NB4 (cell line): ENCODE measurements at places on chromosomes 5 and 9.

DNA sequence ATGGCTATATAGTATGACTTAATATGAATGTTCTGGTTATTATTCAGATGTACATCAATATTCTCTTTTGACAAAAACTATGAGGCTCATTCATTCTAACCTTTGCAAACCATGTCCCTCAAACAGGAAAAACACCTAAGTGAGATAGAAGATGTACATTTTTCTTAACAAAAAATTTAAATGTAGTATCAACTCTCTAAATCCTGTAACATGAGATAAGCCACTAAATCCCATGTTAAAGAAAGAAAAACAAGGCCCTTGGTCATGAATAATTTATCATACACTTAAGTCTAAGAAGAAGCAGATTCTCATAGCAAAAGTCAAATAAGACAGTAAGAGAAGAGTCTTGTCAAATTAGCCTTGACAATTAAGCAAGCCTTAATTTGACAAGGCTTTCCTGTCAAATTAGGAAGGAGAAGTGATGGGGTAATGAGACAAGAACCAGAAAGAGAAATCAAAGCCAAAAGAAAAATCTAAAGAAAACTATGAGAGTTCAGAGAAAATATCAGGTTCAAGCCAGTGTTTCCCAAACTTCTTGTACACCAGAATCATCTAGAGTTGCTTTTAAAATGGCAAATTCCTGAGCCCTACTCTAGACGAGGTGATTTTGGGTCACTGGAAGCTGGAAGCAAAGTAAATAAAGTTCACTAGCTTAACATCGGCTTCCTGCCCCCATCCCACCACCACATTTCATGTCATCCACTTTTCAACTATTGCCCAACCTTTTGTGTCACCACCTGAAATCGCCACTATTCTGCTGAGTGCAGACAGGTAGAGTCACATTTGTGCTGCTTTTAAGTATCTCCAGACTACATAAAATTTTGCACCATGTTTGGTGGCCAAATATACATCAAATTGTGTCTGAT is 76.5 kb downstream of the NR6A1 start:
- DNase-seq: no peak

DNA sequence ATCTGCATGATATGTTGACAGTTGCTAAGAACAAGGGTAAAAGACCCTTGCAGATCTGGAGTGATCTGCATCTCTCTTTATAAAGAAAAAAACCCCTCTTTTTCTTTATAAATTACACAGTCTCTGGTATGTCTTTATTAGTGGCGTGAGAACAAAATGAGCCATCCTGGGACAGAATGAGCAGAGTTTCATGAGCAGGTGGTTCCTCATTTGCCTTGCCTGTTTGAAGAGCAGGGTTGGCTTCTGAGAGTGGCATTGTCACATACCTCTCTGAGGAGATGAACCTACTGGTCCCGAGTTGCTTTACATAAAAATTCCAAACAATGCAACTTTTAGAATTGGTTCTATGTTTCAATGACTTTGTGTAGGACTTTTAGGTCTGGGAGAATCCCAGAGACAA is 94.3 kb downstream of the INSYN2B start:
- peak; percentile 19 for DNase-seq

- no peak for DNase-seq
Measured at GRCh38 chr5:69491838-69492390, 676 bp upstream of the OCLN start.

DNA sequence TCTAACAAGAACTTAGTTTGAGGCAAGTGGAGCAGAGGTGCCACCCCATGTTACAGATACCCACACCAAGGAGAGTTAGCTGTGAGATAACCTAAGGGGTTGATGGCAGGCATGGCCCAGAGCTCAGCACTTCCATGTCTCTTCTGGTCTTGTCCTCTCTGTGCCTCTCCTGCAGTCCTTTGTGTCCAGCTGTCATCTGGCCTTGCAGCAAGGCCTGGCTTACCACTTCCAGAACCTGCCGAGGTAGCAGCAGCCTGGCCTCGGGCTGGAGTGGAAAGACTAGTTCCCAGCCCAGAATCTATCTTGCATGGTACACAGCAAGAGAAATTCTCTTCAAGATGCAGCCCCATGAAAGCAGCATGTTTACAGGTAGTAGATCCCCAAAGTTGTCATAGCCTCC is 41.5 kb downstream of the PIP5K1B start:
- DNase-seq: no peak

GRCh38 chr5:5953584-5954274 is 424.6 kb downstream of the MED10 start:
- DNase-seq: no peak

DNA sequence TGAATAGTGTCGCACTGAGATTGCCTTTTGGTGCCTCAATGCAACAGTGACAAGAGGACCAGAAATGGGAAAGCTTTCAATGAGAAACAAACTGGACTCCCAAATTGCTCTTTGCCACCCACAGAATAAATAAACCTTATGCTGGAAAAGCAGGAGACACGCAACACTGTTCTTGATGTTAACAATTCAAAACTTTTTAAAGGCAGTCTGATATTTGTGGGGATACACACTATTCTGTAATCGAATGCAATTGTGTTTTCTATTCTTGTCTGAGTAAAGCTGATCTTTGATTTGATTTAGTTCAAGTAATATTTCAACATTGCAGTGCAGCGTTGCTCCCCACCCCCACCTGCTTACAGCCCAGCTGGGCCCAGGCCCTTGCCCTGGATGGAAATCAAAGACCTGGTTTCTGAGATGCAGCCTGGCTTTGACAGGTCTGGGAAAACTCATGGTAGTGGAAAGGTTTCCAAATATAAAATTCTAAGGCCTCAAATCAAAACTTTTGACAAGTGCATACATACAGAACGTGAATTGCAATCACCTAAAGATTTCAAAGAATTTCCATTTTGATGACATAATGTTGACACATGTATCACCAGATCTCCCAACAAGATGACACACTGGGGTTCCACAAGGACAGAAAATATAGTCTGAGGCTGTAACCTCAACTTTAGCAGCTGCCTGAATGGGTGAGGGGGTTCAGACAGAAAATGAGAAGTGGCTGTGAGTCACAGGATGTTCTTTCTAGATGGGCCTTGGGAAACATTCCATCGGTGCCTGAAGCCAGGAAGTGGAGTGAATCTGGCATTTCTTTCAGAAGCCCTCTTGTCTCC is 55.1 kb downstream of the ABCA1 start:
- DNase-seq: peak; percentile 71

- no peak for DNase-seq
Measured at GRCh38 chr5:179158556-179158955, 98.4 kb downstream of the ZNF354C start.

GRCh38 chr5:55895346-55895745 is 44.2 kb downstream of the IL31RA start:
- no peak for DNase-seq

- DNase-seq: no peak
Measured at GRCh38 chr5:25763781-25764180, 1119.0 kb upstream of the CDH10 start.

DNA sequence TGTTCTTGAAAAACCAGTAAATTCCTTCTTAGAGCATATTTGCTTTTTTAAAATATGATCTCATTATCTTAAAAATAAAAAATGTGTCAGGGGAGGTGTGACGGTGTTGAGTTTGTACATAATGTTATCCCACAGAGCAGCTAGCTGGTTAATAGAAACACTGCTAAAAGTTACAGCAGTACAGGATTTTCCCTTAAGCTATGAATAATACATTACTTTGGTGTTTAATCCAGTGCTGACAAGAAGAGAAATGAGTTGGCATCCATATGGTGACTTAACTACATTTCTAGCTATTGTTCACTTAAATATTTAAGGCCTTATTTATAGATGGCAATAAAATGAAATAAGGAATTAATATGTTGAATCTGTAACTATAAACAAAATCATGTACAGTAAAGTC is 883.1 kb downstream of the CDH18 start:
- no peak for DNase-seq

DNA sequence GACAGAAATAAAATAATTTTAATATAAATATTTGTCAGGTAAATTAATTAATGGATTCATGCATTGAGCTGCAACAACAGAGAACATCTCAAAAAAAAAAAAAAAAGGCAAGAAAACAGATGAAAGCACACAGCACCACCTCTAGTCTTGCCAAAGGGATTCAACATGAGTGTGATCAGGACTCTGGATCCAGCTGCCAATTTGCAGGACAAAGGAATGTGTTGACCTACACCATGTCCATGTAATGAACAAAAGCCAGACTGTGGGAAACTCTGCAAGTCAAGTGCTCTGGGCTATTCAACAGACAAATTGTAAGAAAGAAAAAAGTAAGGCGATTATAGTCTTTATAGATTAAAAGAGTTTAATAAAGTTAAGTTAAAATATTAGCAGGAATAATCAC is 769.3 kb downstream of the TLR4 start:
- DNase-seq: no peak

- DNase-seq: no peak
Measured at GRCh38 chr5:4191703-4192102, 596.1 kb downstream of the IRX1 start.

GRCh38 chr5:175887463-175887862 is 16.1 kb downstream of the CPLX2 start:
- no peak for DNase-seq

DNA sequence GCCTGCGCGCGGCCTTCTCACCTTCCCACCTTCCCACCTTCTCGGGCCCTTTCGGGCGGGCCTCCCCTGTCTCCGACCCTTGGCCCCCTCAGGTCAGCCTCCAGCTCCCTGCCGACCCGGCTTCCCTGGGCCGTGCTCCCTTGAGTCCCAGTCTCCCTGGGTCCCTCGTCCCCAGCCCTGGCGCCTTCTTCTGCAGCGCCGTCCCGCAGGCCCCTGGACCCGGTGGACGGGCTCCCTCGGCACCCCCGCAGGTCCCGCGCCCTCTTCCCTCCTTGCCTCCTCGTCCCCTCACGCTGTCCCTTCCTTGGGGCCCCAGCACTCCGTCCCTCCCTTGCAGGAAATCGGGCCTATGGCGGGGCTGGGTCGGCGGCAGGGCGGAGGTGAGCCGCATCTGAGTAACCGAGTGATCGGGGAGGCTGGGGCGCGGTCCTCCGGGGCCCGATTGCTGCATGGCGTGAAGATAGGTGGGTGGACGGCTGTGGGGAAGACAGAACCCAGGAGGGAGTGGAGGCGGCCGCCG is 7.6 kb downstream of the ARPC5L start:
- DNase-seq: peak; percentile 57

DNA sequence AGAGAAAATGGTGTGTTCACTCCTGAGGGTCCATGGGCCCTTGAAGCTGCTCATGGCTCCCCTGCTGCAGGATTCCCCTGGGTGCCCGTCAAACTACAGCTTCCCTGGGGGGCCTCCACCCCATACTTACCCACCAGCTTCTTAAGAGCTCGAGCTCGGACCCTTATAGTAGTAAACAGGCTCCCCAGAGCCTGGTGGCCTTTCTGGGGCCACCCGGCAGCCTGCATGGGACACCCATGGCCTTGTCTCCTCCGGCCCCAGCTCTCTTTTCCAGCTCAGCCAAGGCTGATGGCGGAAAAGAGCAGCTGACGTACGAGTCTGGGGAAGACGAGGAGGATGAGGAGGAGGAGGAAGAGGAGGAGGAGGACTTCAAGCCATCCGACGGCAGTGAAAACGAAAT is 4.2 kb upstream of the CEL start:
- no peak for DNase-seq

DNA sequence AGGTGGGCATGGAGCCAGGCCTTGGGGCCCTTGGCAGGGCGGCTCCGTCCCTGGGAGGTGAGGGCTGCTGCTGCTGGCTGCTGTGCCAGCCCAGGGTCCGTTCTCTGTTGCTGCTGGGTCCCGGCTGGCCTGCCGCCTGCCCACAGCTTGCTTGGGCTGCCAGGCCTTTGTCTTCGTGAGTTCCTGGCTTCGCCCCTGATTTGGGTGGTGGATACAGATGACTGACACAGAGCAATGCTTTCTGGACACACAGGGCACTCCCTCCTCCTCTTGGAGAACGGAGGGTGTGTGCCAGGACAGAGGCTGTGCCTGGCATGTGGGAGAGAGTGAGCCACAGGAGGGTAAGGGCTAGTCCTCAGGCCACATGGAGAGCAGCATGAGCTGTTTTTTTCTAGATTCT is 166.1 kb downstream of the MACROH2A1 start:
- DNase-seq: no peak

GRCh38 chr9:14321517-14322130 is 7.7 kb upstream of the NFIB start:
- no peak for DNase-seq

DNA sequence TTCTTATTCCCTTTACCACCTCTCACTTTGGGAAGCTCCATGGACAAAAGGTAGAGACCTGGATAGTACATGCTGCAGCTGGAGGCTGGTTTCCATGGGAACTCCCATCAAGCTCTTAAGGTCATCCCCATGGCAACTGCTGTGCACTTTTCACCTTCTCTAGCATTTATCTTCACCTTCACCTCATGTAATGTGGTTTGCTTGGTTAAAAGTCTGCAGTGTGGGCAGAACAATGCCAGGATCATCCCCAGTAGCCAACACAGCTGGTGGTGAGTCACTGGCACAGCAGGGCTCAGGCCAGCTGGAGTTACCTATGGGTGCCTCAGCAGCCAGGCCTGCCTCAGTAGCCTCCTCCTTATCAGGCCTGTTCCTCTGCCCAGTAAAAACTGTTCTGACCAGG is 210.5 kb downstream of the GRIA1 start:
- no peak for DNase-seq

GRCh38 chr5:128778474-128778873 is 186.8 kb upstream of the SLC27A6 start:
- no peak for DNase-seq

DNA sequence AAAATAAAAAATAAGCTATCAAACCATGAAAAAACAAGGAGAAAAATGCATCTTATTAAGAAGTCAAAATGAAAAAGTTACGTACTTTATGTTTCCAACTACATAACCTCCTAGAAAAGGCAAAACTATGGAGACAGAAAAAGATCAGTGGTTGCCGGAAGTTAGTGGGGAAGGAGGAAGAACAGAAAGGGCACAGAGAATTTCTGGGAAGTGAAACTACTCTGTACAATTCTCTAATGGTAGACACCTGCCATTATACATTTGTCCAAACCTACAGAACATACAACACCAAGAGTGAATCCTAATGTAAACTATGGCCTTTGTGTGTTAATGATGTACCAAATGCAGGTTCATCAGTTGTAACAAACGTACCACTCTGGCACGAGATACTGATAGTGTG is 25.3 kb downstream of the SMU1 start:
- DNase-seq: no peak

DNA sequence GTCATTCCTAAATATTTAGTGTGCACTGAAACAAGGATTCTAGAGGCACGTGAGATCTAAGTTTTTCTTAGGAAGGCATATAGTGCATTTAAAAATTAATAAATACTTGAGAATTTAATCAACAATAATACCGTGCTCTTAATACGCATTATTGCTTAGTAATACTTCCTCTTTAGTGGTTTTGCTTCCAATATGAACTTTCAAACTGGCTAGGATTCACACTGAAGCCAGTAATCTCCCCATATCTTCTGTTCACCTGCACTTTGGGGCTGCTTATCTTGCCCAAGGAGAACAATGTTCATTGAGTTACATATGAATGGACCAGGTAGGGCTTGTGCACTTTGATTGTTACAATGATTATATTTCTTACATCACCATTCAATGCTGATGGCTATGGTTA is 180.5 kb upstream of the RIOK2 start:
- no peak for DNase-seq

DNA sequence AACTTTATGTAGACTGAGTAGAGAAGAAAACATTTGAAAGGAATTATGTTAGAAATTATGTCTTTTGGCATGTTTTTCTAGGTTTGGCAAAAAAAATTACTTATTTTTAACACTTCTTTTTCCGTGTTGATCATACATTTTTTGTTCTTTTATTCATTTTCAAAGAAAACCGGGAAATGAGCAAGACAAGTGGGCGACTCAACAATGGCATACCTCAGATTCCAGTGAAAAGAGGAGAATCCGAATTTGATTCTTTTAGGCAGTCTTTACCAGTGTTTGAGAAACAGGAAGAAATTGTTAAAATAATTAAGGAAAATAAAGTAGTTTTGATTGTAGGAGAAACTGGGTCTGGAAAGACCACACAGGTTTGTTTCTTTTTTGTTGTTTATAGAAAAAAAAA is 12.9 kb downstream of the YTHDC2 start:
- DNase-seq: no peak
